ENCODE measurements at places on chromosomes 16 and 17.

- no peak for DNase-seq
Measured at GRCh38 chr17:14471052-14471451, 170.2 kb downstream of the HS3ST3B1 start.

DNA sequence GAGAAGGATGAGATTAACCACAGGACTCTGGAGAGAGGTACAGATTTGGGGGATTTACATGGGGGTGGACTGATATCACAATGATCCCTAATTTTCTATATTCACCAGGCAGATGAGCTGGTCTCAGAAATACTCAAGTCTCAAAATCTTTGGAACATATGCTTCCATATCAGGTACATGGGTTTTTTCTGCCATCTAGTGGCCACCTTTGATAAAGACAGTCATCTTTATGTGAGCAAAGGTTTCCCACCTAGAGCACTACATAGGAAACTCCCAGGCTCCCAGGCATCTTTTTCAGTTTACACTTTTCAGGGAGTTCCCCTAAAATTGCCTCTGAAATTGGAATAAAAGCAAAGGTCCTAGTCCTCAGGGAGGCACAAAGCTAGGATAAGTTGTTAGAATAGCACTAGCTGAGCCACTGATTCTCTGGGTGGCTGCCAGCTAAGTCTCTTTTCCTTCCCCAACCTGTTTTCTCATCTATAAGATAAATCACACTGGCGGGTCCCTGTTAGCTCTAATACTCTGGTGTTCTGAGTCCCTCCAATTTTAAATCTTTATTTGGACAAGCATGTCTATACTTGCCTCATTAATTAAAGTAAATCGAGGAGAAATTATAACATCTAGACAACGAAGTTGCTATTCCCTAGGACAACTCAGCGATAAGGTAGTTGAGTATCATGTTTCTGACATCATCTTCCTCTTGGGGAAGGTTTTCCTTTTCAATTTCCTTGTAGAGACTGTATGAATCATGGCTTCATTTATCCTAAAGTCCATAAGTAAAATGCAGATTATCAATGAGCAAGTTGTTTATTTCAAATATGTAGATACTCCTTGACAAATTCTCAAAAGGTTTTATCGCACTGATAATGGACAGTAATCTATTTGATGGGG, 19.0 kb upstream of the MON1B start:
- DNase-seq: peak; percentile 62

GRCh38 chr17:7326186-7326585, 2.9 kb downstream of the NEURL4 start:
- no peak for DNase-seq

DNA sequence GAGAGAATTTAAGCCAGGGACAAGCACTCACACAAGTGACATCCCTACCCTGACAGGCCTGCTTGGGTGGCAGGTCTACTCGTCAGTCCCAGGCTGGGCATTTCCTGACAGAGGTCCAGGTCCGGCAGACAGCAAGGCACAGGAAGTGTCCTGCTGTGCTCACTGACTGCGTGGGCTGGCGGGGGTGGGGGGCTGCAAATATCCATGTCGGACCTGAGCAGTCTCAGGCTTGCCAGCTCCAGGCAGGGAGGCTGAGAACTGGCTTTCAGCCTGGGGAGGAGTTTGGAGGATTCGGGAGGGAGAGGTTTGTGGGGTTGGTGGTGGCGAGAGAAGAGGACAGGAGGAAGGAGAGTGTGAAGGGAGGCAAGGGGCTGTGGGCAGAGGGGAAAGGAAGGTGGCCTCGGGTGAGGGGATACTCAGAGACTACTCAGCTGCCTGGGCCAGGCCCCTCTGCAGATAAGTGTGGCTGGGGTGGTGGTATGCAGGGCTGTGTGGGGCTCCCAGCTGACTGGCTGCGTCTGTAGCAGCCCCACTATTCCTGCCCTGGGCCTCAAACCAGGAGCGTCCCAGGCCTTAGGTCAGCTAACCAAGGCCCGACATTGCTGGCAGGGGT, 7.8 kb downstream of the HIC1 start:
- no peak for DNase-seq

GRCh38 chr17:74199306-74200092, 4.0 kb upstream of the RPL38 start:
- peak; percentile 90 for DNase-seq

- DNase-seq: no peak
Measured at GRCh38 chr17:28501421-28502284, 4.5 kb upstream of the FOXN1 start.

DNA sequence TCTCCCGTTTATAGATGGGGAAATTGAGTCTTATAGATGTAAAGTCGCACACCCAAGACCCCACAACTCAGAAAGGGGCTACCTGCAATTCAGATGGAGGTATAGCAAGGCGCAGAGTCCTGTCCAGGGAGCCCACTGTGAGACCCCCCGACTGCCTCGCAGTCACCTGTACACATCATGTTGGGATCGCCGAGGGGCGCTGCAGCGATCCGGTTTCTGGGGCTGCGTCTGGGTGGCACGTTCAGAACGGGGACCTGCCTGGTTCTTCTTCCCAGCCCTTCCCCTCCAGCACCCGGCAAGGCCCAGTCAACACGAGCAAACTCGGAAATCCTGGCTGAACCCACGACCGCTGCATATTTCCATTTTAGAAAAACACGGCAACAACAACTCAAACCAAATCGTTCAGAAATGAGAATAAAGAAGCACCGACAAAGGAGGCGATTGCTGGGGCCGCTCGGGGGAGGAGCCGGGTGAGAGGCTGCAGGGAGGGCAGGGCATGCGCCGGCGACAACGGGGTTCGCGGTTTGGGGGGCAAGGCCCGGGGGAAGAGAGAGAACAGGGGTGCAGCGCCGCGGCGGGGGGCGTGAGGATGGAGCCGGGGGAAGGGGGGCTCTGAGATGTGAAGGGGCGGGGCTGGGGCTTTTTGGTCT, 643 bp downstream of the HSDL1 start:
- DNase-seq: peak; percentile 77

GRCh38 chr17:45341533-45342158, 24.8 kb upstream of the MAP3K14 start:
- DNase-seq: peak; percentile 27

- no peak for DNase-seq
Measured at GRCh38 chr17:613725-614124, 100.9 kb downstream of the VPS53 start.
